ENCODE measurements at places on chromosomes 2 and 18.

DNA sequence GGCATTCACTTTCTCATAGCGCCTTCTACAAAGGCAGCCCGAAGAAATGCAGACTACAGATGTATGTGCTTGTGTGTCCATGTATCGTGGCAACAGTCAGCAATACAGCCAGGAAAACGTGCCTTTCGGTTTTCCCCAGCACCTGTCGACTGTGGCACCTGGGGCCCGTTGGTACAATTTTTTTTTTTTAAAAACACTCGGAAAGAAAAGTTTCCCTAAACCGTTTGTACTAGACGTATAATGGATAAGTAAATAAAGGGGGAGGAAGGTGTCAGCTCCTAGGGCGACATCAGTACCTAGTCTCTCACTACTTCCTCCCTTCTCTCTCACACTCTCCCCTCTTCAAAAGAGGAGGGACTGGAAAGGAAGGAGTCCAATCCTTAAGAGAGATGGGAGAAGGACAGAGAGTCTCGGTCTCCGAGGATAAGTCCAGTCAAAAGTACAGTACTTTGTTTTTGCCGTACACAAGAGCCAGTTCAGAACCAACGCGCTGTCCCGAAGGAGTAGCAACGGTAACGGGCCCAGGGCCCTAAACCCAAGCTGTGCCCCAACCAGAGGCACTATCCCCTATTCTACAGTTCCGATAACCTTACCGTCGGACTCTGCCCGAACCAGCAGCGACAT, 759 bp downstream of the PPP4R3B start:
- peak; percentile 10 for DNase-seq

DNA sequence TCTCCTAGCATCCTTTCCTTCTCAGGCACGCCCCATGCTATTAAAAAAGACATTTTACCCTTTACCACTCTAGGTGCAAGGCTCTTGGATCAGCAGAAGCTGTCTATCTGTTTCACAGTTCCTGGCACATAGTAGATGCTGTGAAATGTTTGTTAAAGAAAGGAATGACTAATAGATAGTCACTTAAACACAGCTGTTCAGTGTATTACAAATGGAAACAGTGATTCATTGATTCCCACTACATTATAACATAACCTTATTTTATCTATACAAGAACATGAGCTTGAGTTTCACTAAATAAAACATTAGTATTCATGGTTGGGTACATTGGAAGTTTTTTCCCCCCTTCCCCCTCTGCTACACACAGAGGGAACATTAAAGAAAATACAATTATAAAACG, 142.1 kb downstream of the ASXL3 start:
- no peak for DNase-seq

- no peak for DNase-seq
Measured at GRCh38 chr2:188898261-188898660, 75.9 kb upstream of the COL3A1 start.

DNA sequence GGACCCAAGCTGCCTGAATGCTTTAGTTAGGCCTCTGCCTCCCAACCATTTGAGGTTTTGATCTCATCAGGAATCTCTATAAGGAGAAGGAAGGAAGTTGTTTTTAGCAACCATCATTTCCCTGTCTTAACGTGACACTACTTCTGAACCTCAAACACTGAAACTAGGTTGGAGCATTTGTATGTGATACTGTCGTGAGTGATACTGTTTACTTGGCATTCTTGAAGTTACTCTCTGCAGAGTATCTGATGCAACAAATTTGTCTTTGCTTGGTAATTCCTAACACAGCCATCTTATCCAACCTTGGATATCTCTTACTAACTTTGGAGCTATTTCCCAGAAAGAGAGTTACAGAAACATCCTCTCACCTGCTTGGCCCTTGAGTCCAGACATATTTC, 22.1 kb downstream of the TTLL4 start:
- no peak for DNase-seq

GRCh38 chr18:6659963-6660725, 69.4 kb upstream of the ARHGAP28 start:
- DNase-seq = no peak

DNA sequence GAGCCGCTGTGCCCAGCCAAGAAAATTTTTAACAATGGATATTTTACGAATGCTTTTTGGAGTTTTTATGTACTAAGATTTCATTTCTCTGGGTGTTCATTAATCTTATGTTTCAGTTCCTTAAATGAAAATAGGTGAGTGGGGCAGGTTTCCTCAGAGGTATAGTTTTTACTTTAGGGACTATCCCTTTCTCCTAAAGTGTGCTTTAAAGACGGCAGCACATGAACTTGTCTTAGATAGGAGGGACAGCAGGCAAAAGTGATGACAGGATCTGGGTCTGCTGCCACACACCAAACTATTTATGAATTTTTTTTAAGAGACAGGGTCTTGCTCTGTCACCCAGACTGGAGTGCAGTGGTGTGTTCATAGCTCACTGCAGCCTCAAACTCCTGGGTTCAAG, 8.0 kb upstream of the REL start:
- no peak for DNase-seq

GRCh38 chr2:222568865-222569264, 87.0 kb downstream of the FARSB start:
- no peak for DNase-seq

GRCh38 chr18:46424898-46425297, 232.1 kb downstream of the LOXHD1 start:
- no peak for DNase-seq

DNA sequence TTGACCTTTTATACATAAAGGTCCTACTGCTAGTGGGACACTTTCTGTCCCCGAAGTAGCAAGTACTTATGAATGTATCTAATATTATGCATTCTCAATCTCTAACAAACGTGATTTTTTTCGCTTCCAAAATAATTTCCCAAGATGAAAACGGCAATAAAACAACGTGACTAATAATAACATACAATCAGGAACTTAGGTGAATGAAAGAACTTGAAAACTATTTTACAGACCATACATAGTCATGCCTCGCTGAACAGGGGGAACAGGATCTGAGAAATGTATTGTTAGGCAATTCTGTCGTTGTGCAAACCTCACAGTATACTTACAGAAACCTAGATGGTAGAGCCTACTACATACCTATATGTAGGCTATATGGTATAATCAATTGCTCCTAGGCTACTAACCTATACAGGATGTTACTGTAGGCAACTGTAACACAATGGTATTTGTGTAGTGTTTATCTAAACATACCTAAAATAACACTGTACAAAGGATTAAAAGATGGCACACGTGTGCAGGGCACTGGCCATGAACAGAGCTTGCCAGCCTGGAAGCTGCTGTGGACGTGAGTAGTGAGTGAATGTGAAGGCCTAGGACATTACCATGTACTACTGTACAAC, 2.5 kb downstream of the RTN4 start:
- no peak for DNase-seq

DNA sequence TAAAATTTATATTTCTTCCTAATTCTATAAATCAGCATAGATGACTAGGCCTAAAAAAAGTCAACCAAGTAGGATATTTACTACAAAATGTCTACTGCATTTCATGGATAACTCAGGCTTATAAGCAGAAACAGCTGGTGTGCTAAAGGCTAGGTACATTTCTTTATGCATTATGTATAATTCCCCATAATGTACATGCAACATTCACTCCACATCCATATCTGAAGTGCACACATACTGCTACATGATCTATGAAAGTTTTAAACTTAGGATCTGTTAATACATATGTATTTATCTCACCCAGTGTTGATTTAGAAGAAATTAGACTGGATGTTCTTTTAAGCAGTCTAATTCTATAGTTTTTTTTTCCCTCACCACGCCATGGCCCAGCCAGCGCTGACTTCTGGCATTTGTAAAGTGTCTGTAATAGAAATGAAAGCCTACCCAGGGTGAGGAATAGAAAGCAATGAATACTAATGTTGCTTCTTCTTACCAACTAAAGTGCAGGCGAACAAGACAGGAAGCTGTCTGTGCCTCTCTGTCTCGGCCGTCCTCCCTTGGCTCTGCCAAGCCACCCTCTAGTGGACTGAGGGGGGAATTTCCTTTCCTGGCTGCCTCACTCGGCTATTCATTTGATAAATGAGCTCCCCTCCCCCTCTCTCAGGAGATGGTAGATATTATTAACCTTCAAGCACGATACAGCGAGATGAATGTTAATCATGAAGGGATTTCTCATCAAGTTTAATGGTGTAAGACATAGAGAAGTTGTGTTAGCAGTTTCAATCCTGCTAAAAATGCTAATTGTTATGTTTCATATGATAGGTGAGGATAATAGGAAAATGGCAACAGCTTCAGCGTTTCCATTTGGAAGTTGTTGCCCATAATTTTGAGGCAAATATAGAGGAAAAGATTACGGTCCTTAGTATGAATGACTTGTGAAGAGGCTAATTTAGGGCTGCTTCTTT, 384.5 kb downstream of the MTX2 start:
- DNase-seq = no peak
